ENCODE measurements at places on chromosomes 5 and 9. TPM values are rescaled to one million over a fixed set of nuclear protein-coding genes. Genes with fewer than 3 reads are reported as not detected.

FAM153A gene
- 2.4 TPM for polyA plus RNA-seq

AGTPBP1 gene
- 12.0 TPM for polyA plus RNA-seq

TUT7 gene
- polyA plus RNA-seq = 15.4 TPM

LHX2 gene
- polyA plus RNA-seq = 0.24 TPM

ELAVL2 gene
- polyA plus RNA-seq = 0.24 TPM

IL33 gene
- 19.3 TPM for polyA plus RNA-seq

- no peaks in the 10 kb centered on the region for H3K4me1 ChIP-seq
- H3K36me3 ChIP-seq = no peaks in the 10 kb centered on the region
- no peak overlapping the region for H3K27ac ChIP-seq
- H3K27me3 ChIP-seq = peaks cover 5% of the 10 kb centered on the region
- H3K4me3 ChIP-seq = no peak overlapping the region
These were observed 24.7 kb downstream of the POU4F3 start for GRCh38 chr5:146363161-146363874.

DNA sequence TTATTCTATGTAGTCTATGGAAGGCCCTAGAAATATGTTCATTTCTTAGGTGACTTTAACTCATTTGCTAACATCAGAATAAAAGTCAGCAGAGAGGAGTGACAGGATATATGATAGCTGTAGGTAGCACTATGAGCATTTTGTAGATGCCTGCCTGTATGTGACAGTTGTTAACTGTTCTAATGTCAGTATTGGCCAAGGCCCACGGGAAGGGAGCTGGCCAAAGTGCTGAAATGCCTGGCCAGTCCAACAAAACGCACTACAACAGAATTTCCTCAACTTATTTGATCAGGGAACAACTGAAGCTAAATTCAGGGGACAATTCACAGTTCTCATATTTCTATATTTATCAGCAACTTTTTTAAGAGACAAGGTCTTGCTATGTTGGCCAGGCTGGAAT is 20.8 kb downstream of the SV2C start:
- H3K4me3 ChIP-seq = no peak overlapping the region
- H3K27me3 ChIP-seq = peaks cover 6% of the 10 kb centered on the region
- H3K36me3 ChIP-seq = no peaks in the 10 kb centered on the region
- H3K27ac ChIP-seq = no peak overlapping the region
- DNase-seq = peak; percentile 42
- no peaks in the 10 kb centered on the region for H3K4me1 ChIP-seq

DNA sequence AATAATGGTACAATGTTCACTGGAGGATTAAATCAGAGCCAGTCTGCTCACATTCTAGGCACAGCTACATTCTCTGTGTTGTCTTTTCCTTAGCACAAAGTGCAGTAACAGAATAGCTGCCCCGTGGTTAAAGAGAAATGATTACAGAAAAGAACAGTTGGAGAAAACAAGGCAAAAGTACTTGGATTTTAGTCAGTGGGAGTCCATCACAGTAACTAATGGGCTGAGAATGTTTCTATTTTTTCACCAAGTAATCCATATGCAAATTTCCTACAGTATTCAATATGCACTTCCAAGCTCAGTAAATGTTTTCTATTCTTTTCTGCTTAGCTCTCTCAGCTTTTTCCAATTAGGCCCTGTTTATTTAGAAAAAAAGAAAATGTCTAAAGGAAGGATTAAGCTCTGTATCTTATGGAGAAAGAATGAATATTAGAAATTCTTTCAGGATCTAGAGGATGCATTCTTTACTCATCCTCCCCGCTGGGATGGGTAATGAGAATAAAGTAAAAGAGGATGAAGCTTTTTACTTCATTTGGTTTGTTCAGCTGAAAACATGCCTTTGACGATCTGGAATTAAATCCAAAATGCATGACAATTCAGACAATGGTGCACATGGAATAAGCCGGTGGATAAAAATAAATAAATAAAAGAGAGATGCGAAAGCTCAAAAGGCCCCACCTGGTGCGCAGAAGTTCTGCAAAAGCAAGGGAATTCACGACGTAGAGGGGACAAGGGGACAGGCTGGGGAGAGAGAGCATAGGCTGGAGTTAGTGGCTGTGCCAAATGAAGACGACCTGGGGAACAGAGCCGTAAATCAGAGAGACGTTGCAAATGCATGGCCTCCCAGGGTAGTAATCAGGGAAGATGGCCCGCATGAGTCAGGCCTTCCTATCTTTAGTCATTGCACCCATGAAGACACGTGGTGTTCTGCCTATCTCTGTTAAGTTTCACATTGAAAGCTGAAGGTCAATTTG is 345.2 kb downstream of the GLIS3 start:
- H3K36me3 ChIP-seq = no peaks in the 10 kb centered on the region
- DNase-seq = peak; percentile 32
- H3K27ac ChIP-seq = peak overlapping the region; percentile 11
- H3K4me3 ChIP-seq = no peak overlapping the region

- no peaks in the 10 kb centered on the region for H3K36me3 ChIP-seq
- H3K27ac ChIP-seq = no peak overlapping the region
- no peak overlapping the region for H3K4me3 ChIP-seq
- DNase-seq = no peak
These were observed 23.5 kb upstream of the ELAVL2 start for GRCh38 chr9:23849379-23850035.

DNA sequence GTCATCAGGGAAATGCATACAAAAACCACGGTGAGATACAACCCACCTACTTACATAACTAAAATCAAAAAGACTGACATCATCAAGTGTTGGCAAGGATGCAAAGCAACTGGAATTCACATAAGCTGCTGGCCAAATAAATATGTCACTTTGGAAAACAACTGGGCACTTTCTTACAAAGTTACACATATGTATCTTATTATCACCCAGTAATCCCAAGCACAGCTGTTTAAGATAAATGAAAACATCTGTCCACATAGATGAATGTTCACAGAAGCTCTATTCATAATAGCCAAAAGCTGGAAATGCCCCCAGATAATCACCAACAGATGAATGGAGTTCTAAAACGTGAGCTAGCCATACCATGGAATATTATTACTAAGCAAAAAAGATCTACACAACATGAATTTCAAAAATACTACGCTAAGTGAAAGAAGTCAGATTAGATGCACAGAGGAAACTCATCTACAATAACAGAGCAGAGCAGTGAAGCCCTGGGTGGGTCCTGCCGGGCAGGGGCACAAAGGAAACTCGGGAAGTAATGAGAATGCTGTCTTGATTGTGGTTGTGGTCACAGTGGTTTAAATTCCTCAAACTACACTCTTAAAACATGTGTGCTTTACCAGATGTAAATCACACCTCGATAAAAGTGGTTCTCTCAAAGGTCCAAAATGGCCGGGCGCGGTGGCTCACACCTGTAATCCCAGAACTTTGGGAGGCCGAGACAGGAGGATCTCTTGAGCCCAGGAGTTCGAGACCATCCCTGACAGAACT is 8.5 kb downstream of the CAMSAP1 start:
- no peaks in the 10 kb centered on the region for H3K36me3 ChIP-seq
- H3K4me3 ChIP-seq = no peak overlapping the region
- H3K27ac ChIP-seq = no peak overlapping the region
- DNase-seq = no peak
- peaks cover 21% of the 10 kb centered on the region for H3K4me1 ChIP-seq

DNA sequence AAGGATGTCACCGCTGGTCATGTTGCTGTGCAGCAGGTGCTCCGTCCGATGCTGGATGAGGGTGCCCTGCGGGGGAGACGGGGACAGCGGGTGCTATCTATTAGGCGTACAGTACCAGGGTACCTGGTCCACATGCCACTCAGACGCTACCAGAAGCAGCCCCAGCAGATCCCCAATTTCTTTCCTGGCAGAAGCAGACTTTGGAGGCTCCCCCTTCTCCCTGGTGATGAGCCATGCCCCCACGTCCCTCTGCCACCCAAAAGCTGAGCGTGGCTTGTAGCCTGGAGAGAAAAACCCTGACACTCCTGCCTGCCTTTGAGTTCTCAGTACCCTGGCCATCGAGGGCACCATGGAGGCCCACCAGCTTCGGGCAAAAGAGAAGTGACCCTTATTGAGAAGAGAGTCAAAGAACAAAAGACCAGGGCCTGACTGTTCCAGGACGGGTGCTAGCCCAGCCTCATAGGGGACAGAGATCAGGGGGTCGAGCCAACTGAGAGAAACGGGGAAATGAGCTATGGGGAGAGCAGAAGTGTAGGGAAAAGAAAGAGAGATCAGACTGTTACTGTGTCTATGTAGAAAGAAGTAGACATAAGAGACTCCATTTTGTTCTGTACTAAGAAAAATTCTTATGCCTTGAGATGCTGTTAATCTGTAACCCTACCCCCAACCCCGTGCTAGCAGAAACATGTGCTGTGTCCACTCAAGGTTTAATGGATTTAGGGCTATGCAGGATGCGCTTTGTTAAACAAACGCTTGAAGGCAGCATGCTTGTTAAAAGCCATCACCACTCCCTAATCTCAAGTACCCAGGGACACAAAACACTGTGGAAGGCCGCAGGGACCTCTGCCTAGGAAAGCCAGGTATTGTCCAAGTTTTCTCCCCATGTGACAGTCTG is 62.0 kb upstream of the ZNF354B start:
- H3K4me1 ChIP-seq = no peaks in the 10 kb centered on the region
- H3K27ac ChIP-seq = no peak overlapping the region
- H3K4me3 ChIP-seq = no peak overlapping the region
- no peak for DNase-seq
- H3K36me3 ChIP-seq = no peaks in the 10 kb centered on the region

GRCh38 chr9:135584934-135585333 is 23.4 kb downstream of the PAEP start:
- peak overlapping the region; percentile 79 for H3K27ac ChIP-seq
- H3K4me3 ChIP-seq = no peak overlapping the region
- no peaks in the 10 kb centered on the region for H3K36me3 ChIP-seq
- H3K4me1 ChIP-seq = peaks cover 23% of the 10 kb centered on the region
- H3K27me3 ChIP-seq = no peaks in the 10 kb centered on the region

- no peak for DNase-seq
- H3K4me1 ChIP-seq = peaks cover 7% of the 10 kb centered on the region
- no peaks in the 10 kb centered on the region for H3K27me3 ChIP-seq
- H3K27ac ChIP-seq = no peak overlapping the region
These were observed 1.7 kb downstream of the PALM2AKAP2 start for GRCh38 chr9:109781541-109782197.

- peaks cover 11% of the 10 kb centered on the region for H3K4me1 ChIP-seq
- no peak for DNase-seq
- no peaks in the 10 kb centered on the region for H3K36me3 ChIP-seq
- no peaks in the 10 kb centered on the region for H3K27me3 ChIP-seq
- H3K4me3 ChIP-seq = no peak overlapping the region
- H3K27ac ChIP-seq = no peak overlapping the region
These were observed 123.3 kb upstream of the TBC1D2 start for GRCh38 chr9:98378794-98379193.

GRCh38 chr9:120156376-120156775 is 423.6 kb downstream of the CDK5RAP2 start:
- no peaks in the 10 kb centered on the region for H3K4me1 ChIP-seq
- no peaks in the 10 kb centered on the region for H3K27me3 ChIP-seq
- no peak overlapping the region for H3K27ac ChIP-seq

GRCh38 chr5:60014331-60014730 is 120.8 kb upstream of the PDE4D start:
- no peaks in the 10 kb centered on the region for H3K36me3 ChIP-seq
- no peak overlapping the region for H3K27ac ChIP-seq
- no peaks in the 10 kb centered on the region for H3K27me3 ChIP-seq
- no peak overlapping the region for H3K4me3 ChIP-seq

DNA sequence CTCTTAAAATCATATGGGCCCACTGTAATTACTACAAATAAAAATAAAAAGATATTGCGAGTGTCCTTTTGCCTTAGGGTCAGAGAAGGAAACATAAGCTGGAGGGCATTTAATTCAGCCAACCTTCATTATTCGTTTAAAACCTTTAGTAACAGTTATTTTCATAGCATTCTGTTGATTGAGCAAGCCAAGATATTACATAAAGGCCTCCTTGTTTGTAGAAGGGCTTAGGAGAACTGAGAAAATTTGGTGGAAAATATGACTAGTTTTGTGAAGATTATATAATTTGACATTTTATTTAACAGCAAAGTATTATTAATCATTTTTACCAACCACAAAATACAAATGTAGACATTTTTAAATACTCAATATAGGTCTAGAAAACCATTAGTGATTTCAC is 62.2 kb downstream of the COX7C start:
- H3K4me3 ChIP-seq = no peak overlapping the region
- no peaks in the 10 kb centered on the region for H3K36me3 ChIP-seq
- no peak overlapping the region for H3K27ac ChIP-seq
- H3K4me1 ChIP-seq = no peaks in the 10 kb centered on the region
- DNase-seq = no peak

DNA sequence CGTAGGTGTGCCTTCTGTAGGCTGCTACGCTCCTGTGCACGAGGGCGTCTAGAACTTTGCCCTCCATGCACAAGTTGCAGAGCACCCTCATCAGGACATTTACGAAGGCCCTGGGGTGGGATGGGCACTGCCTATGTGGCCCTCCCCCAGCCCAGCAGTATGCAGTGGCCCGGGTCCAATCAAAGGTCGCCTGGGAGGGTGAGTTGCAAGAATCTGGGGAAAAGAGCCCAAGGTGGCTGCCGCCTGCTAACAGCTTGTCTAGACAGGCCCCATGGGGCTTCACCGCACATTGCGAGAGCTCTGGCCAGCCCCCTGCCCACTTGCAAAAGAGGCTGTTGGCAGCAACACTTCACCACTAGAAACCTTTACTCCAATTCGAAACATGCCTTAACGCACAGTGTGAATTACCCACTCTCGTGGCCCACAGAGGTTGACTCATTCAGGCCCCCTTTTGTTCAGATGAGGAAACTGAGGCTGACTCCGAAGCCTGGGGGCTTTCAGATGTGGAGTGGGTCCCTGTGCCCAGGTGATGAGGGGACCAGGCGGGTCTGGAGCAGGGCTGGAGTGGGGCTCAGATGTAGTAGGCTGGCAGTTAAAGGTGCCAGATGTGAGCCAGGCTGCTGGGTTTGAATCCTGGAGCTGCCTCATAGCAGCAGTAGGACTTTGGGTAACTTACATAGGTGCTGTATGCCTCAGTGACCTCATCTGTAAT is 31.8 kb upstream of the IL17B start:
- H3K4me1 ChIP-seq = peaks cover under 1% of the 10 kb centered on the region
- H3K4me3 ChIP-seq = no peak overlapping the region
- no peak for DNase-seq
- no peaks in the 10 kb centered on the region for H3K27me3 ChIP-seq
- no peak overlapping the region for H3K27ac ChIP-seq
- no peaks in the 10 kb centered on the region for H3K36me3 ChIP-seq

GRCh38 chr5:167877114-167877722 is 414.2 kb upstream of the WWC1 start:
- no peaks in the 10 kb centered on the region for H3K4me1 ChIP-seq
- no peak overlapping the region for H3K27ac ChIP-seq
- H3K4me3 ChIP-seq = no peak overlapping the region
- DNase-seq = no peak
- H3K27me3 ChIP-seq = no peaks in the 10 kb centered on the region

Data from adrenal gland (tissue), 19 donors.